ENCODE measurements at places on chromosomes 5 and 9. TPM values are rescaled to one million over a fixed set of nuclear protein-coding genes. Genes with fewer than 3 reads are reported as not detected.

Gene TUSC1
- 9.2 TPM for total RNA-seq

Gene SLC9A3
- total RNA-seq: 0.98 TPM

Gene MCIDAS
- not detected for total RNA-seq

Gene SLCO6A1
- total RNA-seq: not detected

Gene KCNV2
- total RNA-seq: not detected

Gene ADAMTS16
- 2.9 TPM for total RNA-seq

Gene C5orf15
- 40.1 TPM for total RNA-seq

Gene ZNF366
- total RNA-seq: not detected

Gene CDKN2B-AS1
- total RNA-seq: 11.7 TPM

Gene PCDHGA9
- total RNA-seq: 4.3 TPM

Gene OGN
- total RNA-seq: 4.0 TPM

Gene NUP214
- total RNA-seq: 20.7 TPM

Gene ADRB2
- under 0.01 TPM for total RNA-seq

Gene MCTP1
- total RNA-seq: 43.4 TPM

Gene PLCXD3
- 5.1 TPM for total RNA-seq

Gene LCN15
- total RNA-seq: not detected

Gene NDST1
- 45.4 TPM for total RNA-seq

Gene STK32A
- 0.73 TPM for total RNA-seq

Gene IL3
- total RNA-seq: not detected

Gene VLDLR
- total RNA-seq: 2.3 TPM

Gene ARHGEF39
- total RNA-seq: 1.5 TPM

Gene PCDHB2
- total RNA-seq: 0.59 TPM

Gene ZBTB34
- total RNA-seq: 5.5 TPM

Gene CAVIN4
- 0.78 TPM for total RNA-seq

Data from subcutaneous preadipocyte (primary cell).